Caco-2 (cell line): ENCODE measurements at places on chromosomes 11 and 22. TPM values are rescaled to one million over a fixed set of nuclear protein-coding genes. Genes with fewer than 3 reads are reported as not detected.

- peak; percentile 52 for DNase-seq
These were observed 5.3 kb downstream of the MALAT1 start for GRCh38 chr11:65503949-65504673.

The CHCHD10 gene
- 178 and 189 TPM in 2 replicates for total RNA-seq

- no peak for DNase-seq
These were observed 3.4 kb upstream of the DPP3 start for GRCh38 chr11:66476841-66477251.

- DNase-seq = no peak
These were observed 33.4 kb downstream of the SERPIND1 start for GRCh38 chr22:20807315-20807752.

GRCh38 chr11:22797047-22797446 is 32.6 kb downstream of the SVIP start:
- no peak for DNase-seq

The PLA2G6 gene
- 18.7 and 19.2 TPM in 2 replicates for total RNA-seq

- no peak for DNase-seq
These were observed 2.0 kb downstream of the NAV2 start for GRCh38 chr11:19714387-19715363.

The TRPM5 gene
- not detected in 2 replicates for total RNA-seq
